ENCODE measurements at places on chromosomes 6 and 20.

- no peak for DNase-seq
These were observed 392 bp upstream of the SLC2A10 start for GRCh38 chr20:46709055-46709458.

GRCh38 chr20:51272401-51272800, 249.5 kb upstream of the KCNG1 start:
- DNase-seq, result peak; percentile 28

DNA sequence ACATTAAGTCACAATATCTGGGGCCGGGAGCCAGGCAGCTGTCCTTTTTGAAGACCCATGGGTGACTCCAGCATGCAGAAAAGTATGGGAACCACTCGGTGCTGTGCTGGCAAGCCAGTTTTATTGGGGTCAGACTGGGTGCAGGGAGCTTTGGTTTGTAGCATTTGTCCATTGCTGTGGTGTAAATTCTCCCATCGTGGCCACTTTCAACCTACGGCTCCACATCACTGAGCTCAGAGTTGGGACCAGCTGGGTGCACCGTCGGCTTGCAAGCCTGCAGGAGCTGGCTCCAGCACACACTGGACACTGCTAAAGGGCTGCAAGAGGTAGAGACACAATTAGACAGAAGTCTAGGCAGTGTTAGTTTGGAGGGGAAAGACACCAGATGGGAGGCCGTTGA, 66.9 kb downstream of the SYNJ2 start:
- DNase-seq, result no peak

DNA sequence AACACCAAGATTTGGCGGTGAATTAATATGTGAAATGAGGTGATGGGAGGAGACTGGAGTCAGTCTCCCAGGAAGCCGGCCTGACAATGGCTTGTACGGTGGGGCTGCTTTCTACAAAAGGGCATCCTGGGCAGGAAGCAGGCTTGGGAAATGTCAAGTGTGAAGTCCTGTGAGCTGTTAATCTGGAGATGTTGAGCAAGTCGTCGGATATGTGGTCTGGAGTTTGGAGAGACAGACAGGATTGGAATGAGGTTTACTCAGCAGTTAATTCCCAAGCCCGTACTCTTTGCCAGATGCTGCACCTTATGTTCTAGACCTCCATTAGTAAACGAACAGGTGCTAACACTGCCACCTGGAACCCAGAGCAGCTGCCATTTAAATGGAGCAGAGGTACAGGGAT, 107.7 kb upstream of the FOXC1 start:
- DNase-seq, result no peak

DNA sequence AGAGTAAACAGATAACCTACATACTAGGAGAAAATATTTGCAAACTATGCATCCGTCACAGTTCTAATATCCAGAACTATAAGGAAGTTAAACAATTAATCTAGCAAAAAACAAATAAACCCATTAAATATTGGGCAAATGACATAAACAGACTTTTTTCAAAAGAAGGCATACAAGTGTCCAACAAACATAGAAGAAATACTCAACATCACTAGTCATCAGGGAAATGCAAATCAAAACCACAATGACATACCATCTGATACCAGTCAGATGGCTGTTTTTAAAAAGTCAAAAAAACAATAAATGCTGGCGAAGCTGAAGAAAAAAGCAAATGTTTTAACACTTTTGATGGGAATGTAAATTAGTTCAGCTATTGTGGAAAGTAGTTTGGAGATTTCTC, 1117.7 kb upstream of the MAP3K7 start:
- DNase-seq, result peak; percentile 34

- DNase-seq, result no peak
These were observed 13.8 kb downstream of the ITPR3 start for GRCh38 chr6:33634946-33635345.

DNA sequence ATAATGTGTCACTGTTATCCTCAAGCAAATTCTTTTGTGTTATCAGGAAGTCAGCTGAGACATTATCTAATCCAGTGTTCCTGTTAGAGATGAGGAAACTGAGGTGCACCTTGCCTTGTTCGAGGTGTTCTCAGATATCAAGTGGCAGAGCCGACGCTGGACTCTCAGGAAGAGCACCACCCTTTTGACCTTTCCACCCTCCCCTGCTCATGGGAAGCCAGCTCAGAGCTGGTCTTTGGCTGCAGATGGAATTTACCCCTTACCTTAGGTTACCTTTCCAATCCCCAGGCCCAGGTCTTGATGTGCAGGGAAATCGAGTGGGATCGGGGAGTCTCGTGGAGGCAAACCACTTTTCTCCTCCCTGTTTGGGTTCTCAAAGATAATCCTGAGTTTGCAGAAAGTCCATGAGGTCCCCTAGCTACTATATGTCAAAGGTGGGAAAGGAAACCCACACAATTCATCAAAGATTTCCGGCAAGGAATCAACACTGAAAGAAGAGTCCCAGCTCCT, 62.9 kb upstream of the PIM1 start:
- DNase-seq, result no peak

DNA sequence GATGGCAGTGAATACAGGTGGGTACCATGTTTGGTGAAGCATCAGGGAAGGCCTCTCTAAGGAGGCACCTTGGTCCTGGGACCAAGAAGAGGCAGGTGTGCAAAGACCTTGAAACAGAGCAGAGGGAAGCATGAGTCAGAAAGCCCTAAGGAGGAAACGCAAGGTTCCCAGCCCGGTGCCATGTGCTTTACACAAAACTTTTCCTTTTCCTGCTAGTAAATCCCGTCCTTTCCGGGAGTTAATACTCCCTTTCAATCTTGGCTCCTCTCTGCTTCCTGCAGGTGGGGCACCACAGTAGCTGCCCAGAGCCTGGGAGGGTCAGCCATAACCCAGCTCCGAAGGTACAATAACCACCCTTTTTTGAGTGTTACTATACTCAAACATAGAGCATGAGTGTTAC, 19.4 kb upstream of the SLC23A2 start:
- no peak for DNase-seq

- no peak for DNase-seq
These were observed 60.8 kb downstream of the FAM83B start for GRCh38 chr6:54907355-54907754.

GRCh38 chr6:107714104-107714503, 110.0 kb downstream of the SCML4 start:
- DNase-seq, result no peak
